Occipital lobe (tissue), 3 donors: ENCODE measurements at places on chromosomes 4 and X.

- DNase-seq, result no peak
Measured at GRCh38 chr4:52263607-52264006, 212.5 kb downstream of the SPATA18 start.

- DNase-seq, result peak; percentile 36
Measured at GRCh38 chr4:17324386-17324830, 187.5 kb downstream of the QDPR start.

DNA sequence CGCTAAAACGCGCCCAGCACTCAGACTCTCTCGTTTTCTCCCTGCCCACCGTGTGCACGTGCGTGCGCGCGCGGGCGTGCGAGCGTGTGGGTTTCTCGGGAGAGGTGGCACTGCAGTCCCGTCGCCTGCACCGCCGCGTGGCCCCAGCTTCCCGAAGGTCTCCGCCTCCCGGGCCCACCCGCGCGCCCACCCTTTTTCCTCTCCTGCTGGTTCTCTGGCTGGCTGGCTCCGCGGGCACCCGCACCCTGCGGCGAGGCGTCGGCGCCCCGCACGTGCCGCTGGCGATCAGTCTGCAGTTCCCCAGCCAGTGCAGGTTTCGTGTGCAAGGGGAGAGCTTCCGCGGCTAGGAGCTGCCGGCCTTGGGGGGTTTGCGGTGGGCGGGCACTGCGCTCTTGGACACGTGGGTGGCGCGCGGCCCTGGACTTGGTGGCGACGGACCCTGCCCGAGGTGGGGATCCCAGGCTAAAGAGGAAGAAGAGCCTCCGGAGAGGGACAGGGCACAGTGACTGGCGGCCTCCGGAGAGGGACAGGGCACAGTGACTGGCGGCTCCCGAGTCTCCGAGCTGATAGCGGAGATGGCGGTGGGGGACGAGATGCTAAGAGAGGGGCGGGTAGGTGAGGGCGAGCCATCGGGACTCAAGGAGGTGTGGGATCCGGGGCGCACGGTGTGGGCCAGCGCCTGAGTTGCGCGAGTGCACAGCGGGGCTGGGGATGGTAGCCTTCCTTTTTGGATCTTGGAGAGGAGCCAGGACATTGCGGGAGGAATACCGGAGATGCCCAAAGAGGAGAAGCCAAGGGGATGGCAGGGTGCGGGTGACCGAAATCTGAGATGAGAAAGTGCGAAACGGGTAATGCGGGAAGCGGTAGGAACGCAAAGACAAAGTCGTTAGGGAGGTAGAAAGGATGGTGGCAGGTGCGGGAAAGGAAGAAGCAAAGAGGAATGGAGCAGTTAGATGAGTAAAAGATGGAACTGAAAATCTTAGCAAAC is at the start of gene FAM184B:
Gene FAM184B (minus strand): TSS at position 322 of the 988 bp plus-strand sequence. CDS start 322 bp downstream, outside the sequence.
- DNase-seq, result no peak

DNA sequence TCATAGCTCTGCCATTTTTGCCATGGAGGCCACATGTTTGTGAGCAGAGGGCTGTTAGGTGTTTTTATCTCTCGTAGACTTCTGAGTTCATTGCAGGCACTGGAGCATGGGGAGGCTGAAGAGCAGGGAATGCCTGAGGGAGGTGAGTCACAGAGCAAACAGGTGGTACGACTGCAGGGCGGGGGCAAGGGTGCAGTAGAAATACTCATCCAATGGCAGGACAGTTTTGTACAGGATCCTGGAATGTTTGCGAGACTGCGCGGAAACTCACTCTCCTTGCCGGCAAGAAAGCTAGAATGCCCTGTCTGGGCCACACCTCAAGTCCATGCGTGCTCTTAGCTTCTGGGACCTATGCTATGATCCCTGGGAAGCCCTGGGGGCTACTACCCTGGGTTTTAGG is 20.0 kb upstream of the VCX2 start:
- no peak for DNase-seq

GRCh38 chr4:52143815-52144214 is 92.7 kb downstream of the SPATA18 start:
- no peak for DNase-seq
